ENCODE measurements at places on chromosomes 2 and 18.

DNA sequence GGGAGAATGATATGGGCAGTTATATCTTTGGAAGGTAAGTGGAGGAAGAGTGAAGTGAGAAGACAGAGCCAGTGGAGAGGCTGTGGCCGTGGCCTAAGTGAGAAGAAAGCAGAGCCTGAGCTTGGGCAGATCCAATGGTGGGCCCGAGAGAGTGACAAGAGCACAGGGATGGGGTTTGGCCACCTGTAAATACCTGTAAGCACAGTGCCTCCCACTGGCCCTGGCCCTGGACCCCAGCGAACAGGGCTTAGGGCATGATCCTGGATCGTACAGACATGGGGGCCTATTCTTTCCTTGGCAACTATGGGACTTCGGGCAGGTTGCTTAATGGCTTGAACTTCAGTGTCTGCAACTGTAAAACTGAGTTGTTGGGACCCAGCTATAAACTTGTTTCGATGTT lies 44.1 kb downstream of the MTCL1 start:
- no peak for DNase-seq
- H3K27me3 ChIP-seq, result no peaks in the 10 kb centered on the region
- no peak overlapping the region for H3K27ac ChIP-seq
- 0 out of 2 replicates have a peak, but pooled peaks cover 1% of the 10 kb centered on the region for H3K4me1 ChIP-seq
- H3K4me3 ChIP-seq, result no peak overlapping the region

DNA sequence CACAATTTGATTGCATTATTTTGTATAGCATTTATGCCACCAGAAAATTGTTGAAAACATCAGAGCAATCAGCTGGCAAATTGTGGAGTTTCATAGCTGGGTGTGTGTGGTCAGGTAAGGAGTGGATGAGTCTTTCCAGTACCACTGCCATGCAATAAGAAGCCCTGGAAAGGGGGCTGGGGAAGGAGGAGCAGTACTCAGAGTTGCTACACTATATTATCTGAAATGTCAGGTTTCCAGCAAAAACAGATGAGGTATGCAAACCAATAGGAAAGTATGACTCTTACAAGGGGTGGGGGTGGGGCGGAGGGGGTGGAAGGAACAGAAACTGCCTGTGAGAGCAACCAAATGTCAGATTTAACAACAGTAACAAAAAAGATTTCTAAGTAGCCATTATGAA lies 112.2 kb downstream of the SOS1 start:
- DNase-seq, result no peak
- H3K4me1 ChIP-seq, result no peaks in the 10 kb centered on the region
- no peaks in the 10 kb centered on the region for H3K27me3 ChIP-seq
- H3K4me3 ChIP-seq, result no peak overlapping the region

DNA sequence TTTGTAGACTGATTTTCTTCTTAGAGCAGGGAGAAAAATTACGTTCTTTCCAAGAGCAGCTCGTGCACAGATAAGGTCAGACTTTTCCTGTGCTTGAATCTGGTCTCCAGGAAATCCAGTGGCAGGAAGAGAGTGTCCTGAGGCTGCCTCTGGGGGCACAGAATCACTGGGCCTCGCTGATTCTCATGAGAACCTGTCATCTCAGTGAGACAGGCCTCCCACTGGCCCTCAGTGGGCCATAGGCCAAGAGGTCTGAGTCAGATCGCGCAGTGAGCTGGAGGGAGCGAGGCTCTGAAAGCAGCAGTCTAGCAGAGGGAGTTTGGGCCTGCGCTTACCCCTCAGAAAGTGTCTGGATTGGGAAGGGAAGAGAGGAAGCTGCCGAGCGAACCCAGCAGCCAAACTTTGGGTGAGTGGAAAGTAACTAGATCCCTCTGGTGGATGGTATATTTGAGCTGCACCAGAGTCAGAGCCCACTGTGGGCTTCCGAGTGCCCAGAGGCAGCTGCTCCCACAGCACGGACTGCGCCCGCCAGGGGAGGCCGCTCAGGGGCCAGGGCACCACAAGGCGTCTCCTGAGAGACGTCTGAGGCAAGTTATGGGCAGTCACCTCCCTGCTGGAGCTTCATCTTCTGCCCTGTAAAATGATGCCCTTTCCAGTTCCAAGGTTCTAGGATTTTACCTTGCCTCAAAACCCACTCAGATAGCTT lies 8.2 kb downstream of the GDF7 start:
- no peak overlapping the region for H3K4me3 ChIP-seq
- H3K4me1 ChIP-seq, result peaks cover 16% of the 10 kb centered on the region
- H3K27ac ChIP-seq, result no peak overlapping the region
- no peaks in the 10 kb centered on the region for H3K36me3 ChIP-seq
- H3K27me3 ChIP-seq, result peaks cover 34% of the 10 kb centered on the region

DNA sequence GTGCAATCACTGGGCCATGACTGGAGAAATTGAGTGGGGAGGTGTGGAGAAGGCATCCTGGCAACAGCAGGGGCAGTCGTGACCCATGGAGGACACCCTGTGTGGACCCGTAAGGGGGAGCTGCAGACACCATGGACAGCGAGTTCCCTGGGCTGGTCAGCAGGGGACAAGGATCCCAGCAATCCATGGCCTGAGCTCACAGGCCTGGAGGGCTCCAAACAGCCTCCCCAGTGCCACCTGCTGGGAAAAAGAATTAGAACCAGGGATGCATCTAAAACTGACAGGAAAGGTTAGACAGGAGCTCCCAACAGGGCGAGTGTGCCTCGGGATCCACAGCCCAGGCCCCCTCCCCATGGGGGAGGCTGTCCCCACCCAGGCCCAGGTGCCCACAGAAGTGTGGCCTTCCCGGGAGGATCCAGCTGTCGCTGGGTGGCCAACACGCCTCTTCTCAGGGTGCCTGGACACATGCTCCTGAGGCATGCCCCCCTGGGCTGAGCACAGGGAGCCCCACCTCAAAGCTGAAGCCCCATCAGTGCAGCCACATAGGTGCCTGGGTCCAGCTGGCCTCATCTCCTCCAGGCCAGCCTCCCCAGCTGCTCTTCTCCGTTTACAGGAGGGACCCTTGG lies 20.5 kb upstream of the KIF1A start:
- H3K4me3 ChIP-seq, result no peak overlapping the region
- H3K36me3 ChIP-seq, result no peaks in the 10 kb centered on the region
- H3K4me1 ChIP-seq, result no peaks in the 10 kb centered on the region

GRCh38 chr2:200408428-200409316 lies 101.2 kb downstream of the KCTD18 start:
- no peak for DNase-seq
- H3K4me3 ChIP-seq, result no peak overlapping the region
- H3K4me1 ChIP-seq, result 0 out of 2 replicates have a peak, but pooled peaks cover 4% of the 10 kb centered on the region
- no peak overlapping the region for H3K27ac ChIP-seq
- H3K36me3 ChIP-seq, result 0 out of 2 replicates have a peak, but pooled peaks cover 4% of the 10 kb centered on the region

Data from iPS DF 6.9 (cell line).